ENCODE measurements at places on chromosomes 4 and X.

- no peak for DNase-seq
These were observed 127.1 kb downstream of the CFAP299 start for GRCh38 chr4:80462621-80463091.

GRCh38 chr4:8131210-8131609, 27.4 kb downstream of the ABLIM2 start:
- DNase-seq = no peak

DNA sequence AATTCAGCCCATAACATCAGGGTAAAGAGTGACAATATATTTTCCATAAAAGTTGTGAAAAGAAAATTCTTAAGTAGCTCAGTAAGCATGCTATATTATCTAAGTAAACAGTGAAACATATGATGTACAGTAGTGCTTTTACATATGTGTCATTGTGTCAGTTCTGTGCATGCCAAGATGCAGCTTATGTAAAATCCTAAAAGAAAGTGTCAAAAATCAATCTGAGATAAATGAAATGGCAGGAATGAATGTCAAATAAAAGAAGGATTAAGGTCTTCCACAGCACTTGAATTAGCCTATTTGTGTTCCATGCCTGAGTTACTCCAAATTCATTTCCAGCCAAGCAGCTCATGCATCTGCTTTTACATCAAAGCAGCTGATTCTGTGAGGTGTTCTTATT, 452.7 kb upstream of the HS3ST1 start:
- no peak for DNase-seq

- DNase-seq = no peak
These were observed 62.8 kb downstream of the FAM9B start for GRCh38 chrX:8971116-8971515.

- no peak for DNase-seq
These were observed 250.8 kb upstream of the SFRP2 start for GRCh38 chr4:154039435-154040343.

GRCh38 chr4:55079451-55080173, 45.8 kb downstream of the KDR start:
- no peak for DNase-seq

- no peak for DNase-seq
These were observed 155.8 kb downstream of the ATP10D start for GRCh38 chr4:47640911-47641310.

GRCh38 chr4:153212736-153213135, 8.5 kb downstream of the TRIM2 start:
- no peak for DNase-seq

GRCh38 chr4:47926667-47927258, 12.4 kb upstream of the NFXL1 start:
- peak; percentile 28 for DNase-seq

GRCh38 chr4:20493761-20494353, 206.4 kb upstream of the PACRGL start:
- DNase-seq = no peak

- DNase-seq = no peak
These were observed 80.6 kb downstream of the PBDC1 start for GRCh38 chrX:76253432-76253831.

GRCh38 chr4:2761035-2761923, 5.1 kb upstream of the TNIP2 start:
- DNase-seq = no peak

GRCh38 chr4:34039766-34040165, 2204.5 kb downstream of the ARAP2 start:
- DNase-seq = no peak

GRCh38 chr4:38173935-38174518, 213.8 kb downstream of the PTTG2 start:
- DNase-seq = no peak

GRCh38 chr4:47075262-47075661, 43.9 kb downstream of the GABRB1 start:
- no peak for DNase-seq

DNA sequence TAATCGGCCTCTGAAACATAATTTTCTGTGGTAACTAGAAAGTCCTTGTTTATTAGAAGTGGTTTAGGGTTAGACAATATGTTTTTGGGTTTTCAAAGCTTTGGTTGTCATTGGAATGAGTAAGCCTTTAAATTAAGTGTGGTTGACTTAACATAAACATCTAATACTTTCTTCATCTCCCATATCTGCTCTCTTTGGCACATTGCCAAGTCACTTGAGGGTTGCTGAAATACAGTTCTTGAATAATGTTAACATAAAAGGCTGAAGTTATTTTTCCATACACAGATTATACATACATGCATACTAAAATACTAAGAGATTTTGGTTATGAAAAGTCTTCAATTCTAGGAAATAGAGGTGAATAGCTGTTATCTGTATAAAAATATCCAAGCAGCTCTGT, 241.7 kb upstream of the BMP3 start:
- no peak for DNase-seq

- DNase-seq = peak; percentile 28
These were observed 367.0 kb downstream of the BCOR start for GRCh38 chrX:39730662-39731329.

GRCh38 chr4:153573881-153574802, 108.0 kb downstream of the TMEM131L start:
- peak; percentile 48 for DNase-seq

GRCh38 chr4:87069037-87069742, 134.4 kb downstream of the AFF1 start:
- DNase-seq = no peak

GRCh38 chrX:153688911-153689590, 1.3 kb downstream of the SLC6A8 start:
- DNase-seq = no peak

DNA sequence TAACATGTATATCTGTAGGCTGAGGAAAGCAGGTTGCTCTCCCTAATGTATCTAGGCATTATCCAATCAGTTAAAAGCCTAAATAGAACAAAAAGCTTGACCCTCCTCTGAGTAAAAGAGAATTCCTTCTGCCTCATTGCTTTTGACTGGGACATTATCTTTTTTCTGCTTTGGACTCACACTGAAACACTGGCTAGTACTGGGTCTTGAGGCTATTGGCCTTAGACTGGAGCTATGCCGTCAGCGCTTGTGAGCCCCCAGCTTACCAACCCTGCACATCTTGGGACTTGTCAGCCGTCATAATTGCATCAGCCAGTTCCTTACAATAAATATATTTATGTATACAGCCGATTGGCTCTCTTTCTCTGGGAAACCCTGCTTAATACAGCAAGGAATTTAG, 206.8 kb upstream of the ARHGAP24 start:
- no peak for DNase-seq

DNA sequence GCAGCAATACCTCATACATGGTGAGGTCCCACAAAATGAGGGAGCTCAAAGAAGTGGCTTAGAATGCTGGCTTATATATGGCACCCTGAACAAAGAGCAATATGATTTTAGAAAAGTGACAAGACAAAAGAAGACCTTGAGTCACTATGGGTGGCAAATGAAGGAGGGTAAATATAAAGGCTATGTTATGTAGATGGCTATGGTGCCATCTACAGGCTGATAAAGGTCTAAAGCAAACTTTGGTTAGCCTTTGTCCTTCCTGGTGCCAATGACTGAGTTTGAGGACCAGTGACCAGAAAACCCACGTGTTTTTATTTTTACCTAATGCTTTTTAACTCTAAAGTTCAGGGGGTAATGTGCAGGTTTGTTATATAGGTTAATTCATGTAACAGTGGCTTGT, 151.8 kb downstream of the CCNG2 start:
- DNase-seq = no peak

DNA sequence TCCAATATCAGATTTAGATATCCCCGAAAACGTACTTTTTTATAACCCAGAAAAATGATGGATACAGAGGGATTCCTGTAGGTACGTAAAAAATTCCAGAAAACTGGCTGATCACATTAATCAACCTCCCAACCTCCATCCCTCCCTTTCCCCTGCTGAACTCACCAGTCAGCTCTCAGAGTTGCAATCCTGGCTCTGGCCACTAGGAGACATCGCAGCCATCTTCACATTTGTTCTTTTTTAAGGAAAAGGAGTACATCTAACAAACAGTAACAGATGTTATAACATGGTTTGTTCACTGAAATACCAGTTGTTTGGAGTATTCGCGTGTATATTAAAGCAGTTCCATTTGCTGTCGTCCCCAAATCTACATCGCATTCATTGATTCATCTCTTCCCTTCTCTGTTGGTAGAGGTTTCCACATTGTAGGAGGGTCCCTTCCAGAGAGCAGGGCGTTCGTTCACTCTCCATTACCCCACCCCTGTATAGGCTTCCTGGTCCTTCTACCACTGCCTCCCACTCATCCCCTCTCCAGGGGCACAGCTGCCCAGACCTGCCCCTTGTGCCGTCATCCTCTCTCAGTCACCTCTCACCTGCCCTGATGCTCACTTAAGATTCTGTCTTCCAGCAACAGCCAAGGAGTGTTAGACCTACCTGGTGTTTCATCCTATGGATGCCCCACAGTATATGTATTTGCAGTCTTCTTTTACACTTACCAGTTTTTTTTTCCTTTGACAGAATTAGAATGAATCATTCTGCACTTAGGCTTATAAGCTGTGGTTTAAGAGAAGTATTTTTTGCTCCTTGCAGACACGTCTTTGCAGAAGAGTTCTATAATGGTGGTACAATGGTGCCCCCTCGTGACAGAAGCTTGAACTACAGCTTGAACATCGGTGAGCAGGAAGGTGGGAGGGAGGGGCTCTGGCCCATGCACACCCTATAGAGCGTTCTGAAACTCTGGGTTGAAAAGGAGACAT, 36.8 kb upstream of the RAB40AL start:
- DNase-seq = peak; percentile 55

- no peak for DNase-seq
These were observed 28.5 kb downstream of the CAMK2D start for GRCh38 chr4:113732967-113733527.

DNA sequence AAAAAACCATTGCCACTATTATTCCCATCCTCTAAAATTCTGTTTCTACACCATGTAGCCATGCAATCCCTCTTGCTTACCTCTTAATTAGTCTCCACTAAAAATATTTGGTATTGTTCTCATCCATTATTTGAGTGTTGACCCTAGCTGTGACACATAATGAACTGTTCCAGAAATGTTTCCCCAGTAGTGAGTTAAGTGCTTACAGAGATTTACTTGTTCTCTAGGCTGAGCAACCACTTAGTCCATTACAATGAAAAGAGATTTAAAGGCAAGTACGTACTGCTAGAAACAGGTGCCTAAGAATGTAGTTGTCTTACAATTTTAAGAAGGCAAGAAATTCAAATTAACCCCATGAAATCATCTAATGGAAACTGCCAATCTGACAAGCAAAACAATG, 112.7 kb upstream of the PTPN13 start:
- no peak for DNase-seq

DNA sequence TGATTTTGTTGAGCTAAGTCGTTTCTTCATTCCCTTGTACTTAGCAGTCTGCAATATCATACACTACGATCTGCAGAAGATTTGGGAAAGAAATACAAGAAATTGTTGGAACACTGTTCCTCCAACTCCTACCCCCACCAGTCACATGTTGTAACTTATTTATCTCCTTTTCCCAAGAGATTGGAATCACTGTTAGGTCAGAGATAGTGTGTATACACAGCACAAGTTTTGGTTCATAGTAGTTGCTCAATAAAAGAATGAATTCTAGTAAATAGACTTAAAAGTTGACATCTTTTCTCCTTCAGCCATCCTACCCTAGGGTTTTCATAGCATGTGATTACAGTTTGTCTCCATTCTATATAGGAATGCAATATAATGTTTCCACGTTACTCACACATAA, 68.8 kb downstream of the ARFIP1 start:
- DNase-seq = no peak

- no peak for DNase-seq
These were observed 4.0 kb downstream of the JAKMIP1 start for GRCh38 chr4:6196324-6196723.

All from effector CD4-positive, alpha-beta T cell (primary cell).